ENCODE measurements at places on chromosomes 11 and 22.

DNA sequence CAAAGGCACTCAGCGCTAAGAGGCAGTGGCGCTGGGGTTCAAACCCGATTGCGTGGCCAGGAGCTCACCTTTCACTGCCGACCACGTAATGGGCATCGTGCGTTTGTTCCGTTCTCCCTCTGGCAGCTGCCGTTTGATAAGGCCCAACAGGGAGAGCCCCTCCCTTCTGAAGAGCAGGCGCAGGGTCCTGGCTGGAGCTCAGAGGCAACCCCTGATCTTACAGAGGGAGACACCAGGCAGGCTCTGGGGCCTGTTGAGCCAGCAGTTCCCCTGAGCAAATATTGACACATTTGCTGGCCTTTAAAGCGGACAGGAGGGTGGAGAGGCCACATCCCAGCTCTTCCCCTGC lies 11.7 kb upstream of the C1QTNF6 start:
- DNase-seq, result no peak

DNA sequence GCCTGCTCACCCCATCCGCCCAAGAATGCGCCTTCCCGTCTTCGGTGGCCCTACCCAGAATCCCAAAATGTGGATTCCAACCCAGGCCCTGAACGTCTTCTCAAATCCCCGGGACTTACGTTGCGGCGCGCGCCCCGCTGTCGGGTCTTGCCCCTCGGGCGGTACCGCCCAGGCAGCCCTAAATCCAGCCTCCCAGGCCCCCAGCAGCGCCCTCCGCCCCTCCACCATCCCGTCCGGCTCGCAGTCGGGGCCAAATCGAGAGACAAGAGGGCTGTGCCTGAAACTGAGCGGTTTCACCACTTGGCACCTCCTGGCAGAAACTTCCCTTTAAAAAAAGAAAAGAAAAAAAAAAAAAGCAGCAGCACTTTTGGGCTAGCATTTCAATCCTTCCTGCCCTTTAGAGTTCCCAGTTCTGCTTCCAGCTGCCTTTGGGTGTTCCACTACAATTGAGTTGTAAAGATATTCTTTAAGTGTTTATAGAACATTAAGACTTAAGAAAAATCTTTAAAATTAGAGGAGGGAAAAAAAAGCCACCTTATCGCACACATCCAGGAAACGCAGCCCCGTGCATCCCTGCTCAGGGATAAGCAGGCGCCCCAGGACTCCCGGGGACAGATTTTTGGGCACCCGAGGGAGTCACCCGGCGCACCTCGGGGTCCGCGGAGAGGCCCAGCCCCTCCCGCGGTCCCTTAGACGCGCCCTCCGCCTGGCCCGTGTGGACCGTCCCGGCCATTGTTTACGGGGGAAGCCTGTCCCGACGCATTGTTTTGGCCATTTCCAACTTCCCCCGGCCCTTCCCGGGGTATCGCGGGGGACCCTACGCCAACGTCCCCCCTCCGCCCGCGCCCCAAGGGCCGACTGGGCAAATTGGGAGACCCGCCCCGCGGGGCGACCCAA lies 57.6 kb downstream of the KCNJ4 start:
- DNase-seq, result no peak

DNA sequence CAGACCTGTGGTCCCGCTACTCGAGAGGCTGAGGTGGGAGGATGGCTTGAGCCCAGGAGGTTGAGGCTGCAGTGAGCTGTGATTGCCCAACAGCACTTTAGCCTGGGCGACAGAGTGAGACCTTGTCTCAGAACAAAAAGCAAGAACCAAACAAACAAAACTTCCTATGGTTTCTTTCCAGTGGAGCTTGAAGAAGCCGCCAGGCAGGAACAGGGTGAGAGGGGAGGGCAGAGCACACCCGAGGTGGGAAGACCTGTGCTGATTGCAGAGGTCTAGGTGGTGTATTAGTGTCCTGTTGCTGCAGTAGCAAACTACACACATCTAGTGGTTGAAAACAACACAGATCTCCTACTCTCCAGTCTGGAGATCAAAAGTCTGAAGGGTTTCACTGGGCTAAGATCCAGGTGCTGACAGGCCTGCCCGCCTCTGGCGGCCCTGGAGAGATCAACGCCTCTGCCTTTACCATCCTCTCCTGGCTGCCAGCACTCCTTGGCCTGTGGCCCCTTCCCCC lies 10.5 kb downstream of the ARHGEF17 start:
- no peak for DNase-seq

DNA sequence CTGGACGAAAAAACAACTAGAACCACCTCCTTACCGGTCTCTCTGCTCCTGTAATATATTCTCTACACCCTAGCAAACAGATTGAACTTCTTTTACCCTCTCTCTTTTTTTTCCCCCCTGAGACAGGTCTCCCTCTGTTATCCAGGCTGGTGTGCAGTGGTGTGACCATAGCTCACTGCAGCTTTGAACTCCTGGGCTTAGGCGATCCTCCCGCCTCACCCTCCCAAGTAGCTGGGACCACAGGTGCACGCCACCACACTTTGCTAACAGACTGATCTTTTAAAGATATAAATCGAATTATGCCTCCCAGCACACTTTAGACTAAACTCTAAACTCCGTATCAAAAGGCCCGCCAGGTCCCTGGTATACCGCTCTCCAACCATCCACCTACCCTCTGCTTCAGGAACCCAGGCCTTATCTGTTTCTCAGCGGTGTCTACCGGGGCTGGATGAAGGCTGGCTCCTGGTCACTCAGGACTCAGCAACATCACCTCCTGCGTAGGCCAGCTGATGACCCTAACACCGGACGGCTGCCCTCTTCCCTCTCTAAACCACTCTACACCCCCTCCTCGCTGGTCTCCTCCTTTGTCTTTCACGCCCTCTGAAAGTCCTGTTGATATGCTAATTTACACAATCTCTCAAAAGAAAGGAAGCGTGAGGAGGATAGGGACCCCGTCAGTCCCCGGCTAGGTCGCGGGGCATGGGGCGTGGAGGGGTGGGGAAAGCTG lies 745 bp downstream of the C22orf39 start:
- DNase-seq, result no peak

DNA sequence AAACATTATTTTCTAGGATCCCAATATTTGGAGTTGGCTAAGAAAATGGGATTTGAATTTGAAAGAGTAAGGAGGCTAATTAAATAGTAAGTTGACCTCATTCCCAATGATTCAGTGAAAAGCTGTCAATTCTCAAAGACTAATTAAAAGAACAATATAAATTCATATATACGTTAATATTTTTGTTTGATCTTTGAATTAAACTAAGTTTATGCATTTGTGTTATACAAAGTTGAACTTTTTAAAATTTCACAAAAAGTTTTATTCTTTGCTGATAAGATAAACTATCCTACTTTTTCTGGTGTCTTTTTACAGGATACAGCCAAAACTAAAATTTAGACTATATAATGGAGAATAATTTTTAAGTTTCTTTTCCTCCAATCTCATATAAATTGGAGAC lies at the start of gene OR5L1:
Gene OR5L1 (plus strand): TSS at position 301 of the 400 bp plus-strand sequence. CDS start 100 bp downstream, outside the sequence.
- DNase-seq, result no peak

DNA sequence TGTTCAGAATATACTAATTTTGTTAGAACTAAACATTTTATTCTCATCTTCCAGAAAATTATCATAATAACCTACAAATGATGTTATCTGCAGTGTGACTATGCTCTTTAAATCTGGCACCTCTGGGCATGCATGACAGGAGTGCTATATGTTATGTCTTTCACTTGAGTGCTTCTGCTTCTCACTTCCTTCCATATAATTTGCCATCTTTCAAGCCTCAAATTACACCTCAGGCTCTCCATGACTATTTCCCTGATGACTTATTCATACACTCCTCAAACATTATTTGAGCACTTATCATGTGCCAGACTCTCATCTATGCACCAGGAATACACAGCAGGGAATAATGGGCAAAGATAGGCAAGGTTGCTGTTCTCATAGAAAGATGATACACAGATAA lies 219.3 kb upstream of the POU2AF2 start:
- no peak for DNase-seq

GRCh38 chr22:37211075-37211865 lies 1.0 kb downstream of the SSTR3 start:
- DNase-seq, result no peak

GRCh38 chr11:33924341-33924740 lies 32.5 kb upstream of the LMO2 start:
- no peak for DNase-seq

DNA sequence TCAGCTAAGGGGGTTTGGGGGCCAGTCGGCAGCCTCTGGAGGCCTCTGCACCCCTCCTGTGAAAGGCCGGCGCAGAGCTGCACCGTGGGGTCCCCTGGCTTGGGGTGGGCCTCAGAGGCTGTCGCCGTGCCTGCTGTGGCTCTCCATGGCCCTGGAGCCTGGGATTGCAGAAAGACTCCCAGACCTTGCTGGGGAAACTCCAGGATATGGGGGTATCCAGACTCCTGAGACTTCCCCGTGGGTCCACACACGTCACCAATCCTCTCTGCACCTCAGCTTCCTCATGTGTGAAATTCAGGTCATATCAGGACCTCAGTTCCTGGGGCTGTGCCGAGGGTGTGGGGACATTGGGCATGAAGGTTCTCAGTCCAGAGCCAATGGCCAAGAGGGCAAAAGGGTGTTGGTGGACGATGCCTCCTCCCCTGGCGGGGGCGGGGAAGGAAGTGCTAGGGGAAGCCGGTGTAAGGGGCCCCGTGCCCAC lies 97.1 kb downstream of the KCNQ1 start:
- DNase-seq, result no peak

- DNase-seq, result no peak
These were observed 2.4 kb downstream of the C1QTNF4 start for GRCh38 chr11:47591764-47592163.

- DNase-seq, result no peak
These were observed 29.5 kb downstream of the C2CD3 start for GRCh38 chr11:74141241-74141695.

- no peak for DNase-seq
These were observed 252.3 kb downstream of the KIRREL3 start for GRCh38 chr11:126748100-126748791.

DNA sequence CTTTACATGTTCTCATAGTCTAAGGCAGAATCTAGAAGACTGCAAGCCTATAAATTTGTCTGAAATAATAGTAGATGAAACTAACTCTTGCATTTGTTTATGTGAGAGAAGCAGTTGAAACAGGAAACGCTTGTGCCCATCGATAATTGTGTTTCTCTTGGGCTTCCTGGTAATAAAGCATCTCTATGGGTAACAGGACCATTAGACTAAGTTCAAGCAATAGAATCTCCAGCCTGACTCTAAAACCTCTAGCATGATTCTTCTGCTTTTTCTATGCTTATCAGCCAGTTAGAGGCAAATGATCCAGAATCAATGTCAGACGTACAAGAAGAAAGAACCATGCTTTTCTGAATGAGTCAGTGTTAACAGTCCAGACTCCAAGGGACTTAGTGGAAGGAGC lies 1734.4 kb downstream of the LRRC4C start:
- DNase-seq, result no peak

DNA sequence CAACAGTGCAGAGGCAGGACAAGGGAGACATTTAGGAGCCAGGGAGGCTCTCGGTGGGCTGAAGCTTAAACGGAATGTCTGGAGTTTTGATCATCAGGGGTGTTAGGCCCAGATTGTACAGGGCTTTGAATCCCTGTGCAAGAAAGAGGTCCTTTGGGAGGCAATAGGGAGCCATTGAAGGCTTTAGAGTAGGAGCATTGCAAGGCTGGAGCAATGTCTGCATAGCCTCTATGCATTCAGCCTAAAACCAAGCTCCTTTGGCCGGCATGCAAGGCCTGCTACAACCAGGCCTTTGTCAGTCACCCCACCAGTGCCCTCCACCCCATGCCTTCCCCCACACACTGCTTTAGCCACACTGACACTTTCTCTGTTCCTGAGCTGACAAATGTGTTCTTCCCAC lies 47.4 kb upstream of the FGF3 start:
- DNase-seq, result no peak

All from amygdala (tissue), 56 donors.